ENCODE measurements at places on chromosomes 5 and 9.

- DNase-seq = no peak
These were observed 63.3 kb upstream of the ZFR start for GRCh38 chr5:32507738-32508434.

DNA sequence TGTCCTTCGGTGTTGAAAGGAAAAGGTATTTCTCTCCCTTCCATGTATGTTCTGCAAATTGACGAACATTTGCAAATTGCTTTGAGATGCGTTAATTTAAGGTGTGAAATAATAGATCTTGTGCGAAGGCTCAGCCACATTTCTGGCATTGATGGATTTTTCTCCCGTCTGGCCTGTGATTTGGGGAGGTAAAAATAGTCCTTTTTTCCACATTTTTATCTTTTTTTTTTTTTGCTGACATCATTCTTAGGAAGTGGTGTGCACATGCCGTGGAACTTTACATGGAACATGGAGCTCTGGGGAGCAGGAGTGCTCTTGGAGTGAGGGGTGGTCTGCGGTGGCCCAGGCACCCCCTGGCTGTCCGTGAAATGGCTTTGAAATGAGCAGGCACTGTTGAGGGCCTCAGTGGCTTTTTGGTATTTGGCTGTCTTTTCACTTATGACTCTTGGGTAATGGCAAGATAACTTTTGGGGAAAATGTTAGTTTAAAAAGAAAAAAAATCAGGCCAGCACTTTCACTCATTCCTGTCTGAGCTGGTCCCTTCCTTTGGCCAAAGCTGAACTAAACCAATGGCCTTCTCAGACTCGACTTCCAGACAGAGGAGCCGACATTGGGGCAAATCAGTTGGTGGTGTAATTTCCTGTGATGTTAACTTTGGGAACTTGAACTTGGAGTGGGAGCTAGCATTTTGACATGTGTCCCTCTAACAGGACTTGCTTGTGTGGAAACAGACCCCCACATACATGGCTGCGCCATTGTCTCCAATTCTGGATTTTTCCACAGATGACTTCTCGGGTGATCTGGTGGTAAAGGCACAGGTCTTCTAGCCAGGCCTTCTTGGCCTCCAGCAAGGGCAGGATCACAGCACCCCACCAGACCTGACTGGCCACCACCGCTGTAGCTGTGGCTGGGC is 4.2 kb downstream of the NEK6 start:
- DNase-seq = no peak

DNA sequence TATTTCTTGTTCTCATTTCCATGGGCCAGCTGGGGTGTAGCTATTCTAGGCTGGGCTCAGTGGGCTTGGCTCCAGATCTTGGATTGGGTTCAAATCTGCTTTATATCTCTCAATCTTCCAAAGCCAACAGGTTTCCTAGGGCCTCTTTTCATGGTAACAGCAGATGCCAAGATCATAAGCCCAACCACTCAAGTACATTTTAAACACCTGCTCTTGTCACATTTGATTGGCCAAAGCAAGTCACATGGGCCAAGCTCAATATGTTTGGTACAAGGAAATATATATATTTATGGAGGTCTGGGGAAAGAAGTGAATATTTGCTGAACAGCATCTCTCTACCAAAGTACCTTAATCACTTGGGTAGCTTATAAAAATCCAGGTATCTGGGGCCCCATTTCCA is 49.5 kb downstream of the MRRF start:
- DNase-seq = no peak

DNA sequence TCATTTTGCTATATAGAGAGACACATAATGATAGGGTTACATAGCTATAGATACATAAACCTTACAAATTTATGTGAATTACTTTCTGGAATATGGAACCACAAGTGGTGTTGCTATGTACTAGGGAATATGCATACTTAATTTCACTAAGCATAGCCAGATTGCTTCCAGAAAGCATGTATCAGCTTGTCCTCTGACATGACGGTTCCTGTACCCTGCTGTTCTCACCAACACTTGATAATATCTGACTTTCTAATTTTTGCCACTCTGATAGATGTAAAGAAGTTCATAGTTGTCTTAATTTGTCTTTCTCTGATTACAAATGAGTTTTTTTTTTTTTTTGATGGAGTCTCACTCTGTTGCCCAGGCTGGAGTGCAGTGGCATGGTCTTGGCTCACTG is 18.0 kb upstream of the CKS2 start:
- no peak for DNase-seq

DNA sequence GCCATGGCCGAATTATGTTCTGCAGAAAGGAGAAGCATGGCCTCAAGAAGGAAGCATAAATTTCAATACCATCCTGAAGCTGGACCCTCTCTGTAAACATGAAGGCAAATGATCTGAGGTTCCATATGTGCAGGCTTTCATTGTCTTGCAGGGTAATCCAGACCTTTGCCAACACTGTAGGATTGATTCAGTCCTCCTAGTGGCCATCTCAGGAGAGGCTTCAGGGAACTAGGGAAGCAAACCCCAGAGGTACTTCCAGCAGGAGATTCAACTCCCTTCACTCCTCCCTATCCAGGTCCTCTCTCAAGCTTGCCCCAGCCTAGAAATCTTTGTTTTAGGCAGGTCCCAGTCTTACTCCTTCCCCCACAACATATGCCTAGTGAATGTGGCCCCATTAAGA is 99.3 kb upstream of the HCN1 start:
- DNase-seq = no peak

DNA sequence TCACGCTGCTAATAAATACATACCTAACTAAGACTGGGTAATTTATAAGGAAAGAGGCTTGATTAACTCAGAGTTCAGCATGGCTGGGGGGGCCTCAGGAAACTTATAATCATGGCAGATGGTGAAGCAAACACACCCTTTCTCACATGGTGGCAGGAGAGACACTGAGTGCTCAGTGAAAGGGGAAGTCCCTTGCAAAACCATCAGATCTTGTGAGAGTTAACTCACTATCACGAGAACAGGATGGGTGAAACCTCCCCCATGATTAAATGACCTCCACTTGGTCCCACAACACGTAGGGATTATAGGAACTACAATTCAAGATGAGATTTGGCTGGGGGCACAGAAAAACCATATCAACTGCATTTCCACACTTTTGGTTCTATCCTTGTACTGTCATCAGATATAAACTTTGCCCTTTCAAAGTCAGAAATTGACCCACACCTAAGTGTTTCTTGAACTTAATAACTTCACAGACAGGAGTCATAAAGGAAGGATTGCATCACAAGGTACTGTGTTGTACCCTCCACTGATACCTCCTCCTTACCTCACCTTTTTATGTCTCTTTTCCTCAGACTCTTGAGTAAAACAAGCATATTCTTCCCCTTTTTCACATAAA is 319.1 kb upstream of the PIK3R1 start:
- DNase-seq = no peak

DNA sequence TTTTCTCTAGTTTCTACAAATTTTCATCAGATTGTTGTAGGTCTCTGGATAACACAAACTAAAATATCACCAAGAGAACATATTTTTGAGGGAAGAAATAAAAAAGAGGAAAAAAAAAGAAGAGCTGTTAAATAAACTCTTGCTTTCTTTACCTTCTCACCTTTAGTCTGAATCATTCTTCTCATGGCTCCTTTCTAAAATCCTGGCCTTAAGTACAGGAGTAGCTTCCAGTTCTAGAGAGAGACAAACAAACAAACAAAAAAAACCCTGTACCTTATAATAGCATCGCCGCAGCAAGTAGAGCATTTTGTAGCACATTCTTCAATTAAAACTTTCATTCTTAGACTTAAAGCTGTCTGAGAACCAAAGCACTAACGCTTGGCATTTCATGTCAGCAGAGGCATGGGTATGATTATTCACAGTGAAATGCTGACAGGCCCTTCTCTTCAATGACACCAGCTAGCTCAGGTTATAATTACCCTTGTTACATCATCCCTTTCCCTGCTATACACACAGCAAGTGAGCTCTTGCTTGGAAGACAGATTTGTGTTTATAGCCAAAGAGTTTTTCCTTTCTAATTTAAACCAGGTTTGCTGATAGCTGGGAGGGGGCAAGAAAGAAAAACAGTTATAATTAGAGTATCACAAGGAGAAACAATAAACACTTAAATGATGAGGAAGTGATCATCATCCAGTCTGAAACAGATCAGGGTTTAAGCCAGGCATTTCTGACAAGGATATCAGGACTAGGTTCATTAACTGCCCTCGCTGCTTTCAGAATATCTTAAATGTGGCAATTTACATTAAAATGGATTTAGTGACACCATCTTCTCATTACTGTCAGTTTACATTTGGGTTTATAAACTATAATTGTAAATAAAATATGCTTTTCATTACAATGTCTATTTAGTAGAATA is 510.9 kb upstream of the ZNF608 start:
- DNase-seq = no peak

DNA sequence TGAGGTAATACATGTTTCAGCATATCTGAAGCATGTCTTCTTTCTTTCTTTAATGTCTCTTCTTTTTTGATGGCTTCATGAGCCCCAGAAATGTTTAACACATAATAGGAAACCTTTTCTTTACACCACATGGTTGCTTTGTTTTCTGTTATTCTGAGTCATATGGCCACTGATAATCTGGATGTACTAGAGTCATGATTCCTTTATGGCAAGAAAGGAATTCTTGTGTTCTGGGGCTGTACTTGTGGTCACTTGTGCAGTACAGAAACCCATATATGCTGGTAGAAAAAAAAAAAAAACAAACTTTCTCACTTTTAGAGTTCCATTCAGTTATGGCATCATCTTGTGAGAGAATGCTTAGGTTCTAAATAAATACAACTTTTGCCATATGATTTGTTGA is 1669.3 kb upstream of the CDH9 start:
- no peak for DNase-seq

DNA sequence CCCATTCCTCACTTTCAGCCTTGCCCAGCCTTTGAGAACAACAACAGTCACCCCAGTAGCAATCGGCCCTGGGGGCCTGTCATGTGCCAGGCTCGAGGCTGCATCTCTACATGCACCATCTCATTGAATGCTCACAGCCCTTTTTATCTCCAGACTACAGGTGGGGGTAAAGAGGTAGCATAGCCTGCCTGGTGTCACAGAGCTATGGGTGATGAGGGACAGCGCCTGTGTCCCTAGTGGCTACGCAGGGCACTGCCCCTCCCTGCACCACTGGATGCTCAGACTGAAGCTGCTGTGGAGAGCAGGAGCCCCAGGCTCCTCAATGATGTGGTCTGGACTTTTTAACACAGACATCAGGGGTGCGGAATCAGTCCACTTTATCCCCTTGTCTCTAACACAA is 2.8 kb downstream of the CAMK2A start:
- no peak for DNase-seq

GRCh38 chr5:136054142-136055019 is 25.6 kb downstream of the TGFBI start:
- DNase-seq = no peak

- DNase-seq = no peak
These were observed 379.4 kb downstream of the PRR16 start for GRCh38 chr5:120843390-120843980.

- DNase-seq = no peak
These were observed 275.4 kb downstream of the EPB41L4A start for GRCh38 chr5:112143690-112144089.

- no peak for DNase-seq
These were observed 263.4 kb upstream of the ACTBL2 start for GRCh38 chr5:57745700-57746651.

GRCh38 chr9:21672761-21673160 is 129.7 kb upstream of the MTAP start:
- DNase-seq = no peak

- no peak for DNase-seq
These were observed 24.4 kb upstream of the SLC1A1 start for GRCh38 chr9:4465910-4466309.

DNA sequence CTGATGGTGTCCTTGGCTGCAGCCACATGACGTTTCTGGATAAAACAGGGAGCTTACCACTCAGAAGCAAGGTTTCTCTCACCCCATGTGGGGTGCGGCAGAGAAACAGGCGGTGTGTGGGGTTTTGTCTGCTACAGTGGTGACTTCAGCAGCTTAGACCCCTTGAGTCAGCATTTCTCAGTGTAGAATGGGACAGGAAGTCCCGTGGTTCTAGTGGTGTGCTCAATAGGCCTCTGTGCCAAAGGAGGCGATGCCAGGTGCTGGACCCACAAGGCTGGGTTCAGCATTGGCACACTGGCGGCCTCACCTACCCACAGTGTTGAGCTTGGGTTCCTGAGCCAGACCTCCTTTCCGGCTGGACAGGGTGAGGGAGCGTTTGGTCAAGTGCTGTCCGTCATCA is 125.2 kb upstream of the SMIM23 start:
- DNase-seq = no peak

DNA sequence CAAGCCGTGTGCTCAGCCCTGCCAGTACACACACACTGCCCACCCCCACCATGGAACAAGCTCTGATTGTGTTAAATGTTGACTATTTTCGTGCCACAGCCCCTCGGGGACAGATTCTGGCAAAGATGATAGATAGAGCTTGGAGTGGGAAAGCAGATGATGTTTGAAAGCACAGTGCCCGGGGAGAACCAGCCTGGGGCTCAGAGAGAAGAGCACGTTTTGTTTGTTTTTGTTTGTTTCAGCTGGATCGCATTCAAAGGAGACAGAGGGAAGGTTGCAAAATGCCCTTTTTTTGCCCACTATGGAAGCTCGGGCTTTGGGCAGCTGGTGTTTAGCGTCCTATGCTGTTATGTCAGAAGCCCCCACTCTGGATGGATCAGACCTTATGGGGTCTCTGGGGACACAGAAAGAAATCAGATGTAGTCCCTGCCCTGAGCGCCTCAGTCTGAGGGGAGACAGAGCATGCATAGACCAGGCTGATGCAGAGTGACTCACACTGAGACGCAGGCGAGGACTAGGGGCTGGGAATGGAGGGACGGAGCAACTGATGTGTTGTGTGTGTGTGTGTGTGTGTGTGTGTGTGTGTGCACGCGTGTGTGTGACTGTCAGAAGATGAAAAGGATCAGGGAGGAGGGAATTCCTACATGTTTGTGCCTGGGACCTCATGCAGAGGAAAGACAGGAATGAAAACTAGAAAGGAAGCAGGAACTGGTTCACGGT is 229.7 kb downstream of the MELK start:
- no peak for DNase-seq

DNA sequence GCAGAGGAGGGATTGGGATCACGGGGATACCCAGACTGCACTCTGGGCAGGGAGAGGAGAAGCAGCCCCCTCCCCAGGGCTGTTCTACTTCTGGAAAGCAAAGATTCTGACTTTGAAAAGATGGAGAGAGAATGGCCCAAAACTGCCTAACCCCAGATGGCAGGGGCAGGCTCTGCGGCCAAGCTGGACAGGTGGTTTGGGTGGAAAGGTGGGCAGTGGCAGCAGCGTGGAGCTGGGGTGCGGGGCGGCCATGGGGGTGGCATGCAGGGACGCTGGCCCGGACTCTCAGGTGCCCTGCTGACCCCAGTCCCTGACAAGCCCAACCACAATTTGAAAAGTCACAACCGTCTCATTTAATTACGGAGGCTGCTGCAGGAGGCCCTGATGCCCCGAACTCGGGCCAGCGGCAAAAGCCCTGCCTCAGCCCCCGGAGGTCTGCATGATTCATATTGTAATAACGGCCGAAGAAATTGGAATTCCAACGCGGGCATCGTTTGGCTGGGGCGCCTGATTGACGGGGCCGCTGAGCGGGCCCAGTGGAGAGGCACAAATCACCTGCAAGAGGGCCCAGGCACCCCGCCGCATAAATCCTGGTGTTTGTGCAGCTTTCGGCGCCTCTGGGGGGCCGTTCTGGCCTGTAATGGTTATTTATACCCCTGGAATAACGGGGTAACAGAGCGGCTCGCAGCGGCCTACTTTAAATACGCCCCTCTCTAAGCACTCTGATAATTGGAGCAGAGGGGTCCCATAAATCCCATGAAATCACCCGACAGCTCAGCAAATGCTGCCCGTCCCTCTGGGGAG is 41.8 kb upstream of the FCN2 start:
- no peak for DNase-seq

Data from stimulated activated CD8-positive, alpha-beta memory T cell treated with anti-CD3 and anti-CD28 coated beads, Interleukin-7, amount 100 ng/mL, for 1 hour (primary cell).